ENCODE measurements at places on chromosomes 2 and 18.

DNA sequence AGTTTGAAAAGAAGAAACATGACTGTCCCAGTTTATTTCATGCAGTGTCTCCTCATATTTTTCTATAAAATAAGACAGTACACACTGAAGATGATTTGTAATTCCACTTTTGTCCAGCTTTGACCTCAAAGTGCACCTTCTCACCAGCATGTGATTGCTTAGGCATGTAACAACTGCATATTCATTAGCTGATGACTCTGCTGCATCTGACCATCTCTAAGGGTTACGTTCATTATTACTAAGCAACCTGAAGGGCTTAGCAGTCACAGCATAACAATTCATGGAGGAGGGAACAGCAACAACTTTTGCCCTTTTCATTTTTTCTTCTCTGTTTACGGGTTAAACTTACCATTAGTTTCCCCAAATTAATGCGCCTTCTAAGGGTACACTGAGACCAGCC lies 330.6 kb upstream of the PIK3C3 start:
- DNase-seq, result no peak

GRCh38 chr18:28080876-28081300 lies 96.0 kb downstream of the CDH2 start:
- no peak for DNase-seq

- DNase-seq, result no peak
Observed at GRCh38 chr2:162070228-162070936, 3.6 kb downstream of the DPP4 start.

DNA sequence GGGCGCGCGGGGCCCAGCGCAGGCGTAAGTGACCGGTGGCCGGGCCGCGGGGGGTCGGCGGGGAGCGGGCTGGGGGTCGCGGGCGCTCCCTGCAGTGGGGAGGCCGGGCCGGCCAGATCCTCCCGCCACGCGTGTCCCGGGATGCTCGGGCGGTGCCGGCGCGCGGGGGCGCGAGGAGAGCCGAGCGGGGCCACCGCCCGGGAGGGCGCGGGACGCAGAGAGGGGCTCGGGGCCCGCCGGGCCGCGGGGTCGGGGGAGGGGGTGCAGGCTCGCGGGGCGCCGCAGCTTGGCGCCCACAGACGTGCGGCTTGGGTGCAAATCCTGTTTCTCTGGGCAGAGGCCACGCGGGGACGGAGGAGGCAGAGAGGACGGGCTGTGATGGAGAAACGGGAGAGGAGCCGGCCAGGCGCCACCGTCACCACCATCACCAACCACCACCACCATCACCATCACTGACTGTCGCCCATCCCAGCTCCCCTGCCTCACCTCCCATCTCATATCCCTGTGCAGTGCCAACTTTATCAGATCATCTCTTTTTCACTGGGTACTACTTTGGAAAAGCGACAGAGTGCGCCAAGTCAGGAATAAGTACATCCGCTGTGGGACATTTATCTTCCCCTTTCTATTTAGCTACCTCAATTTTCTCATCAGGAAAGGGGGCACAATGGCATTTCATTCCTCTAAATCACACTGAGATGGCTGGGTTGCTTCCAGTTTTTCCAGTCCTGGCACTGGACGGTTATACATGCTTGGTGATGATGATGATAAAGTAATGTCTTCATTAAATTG lies 97.2 kb upstream of the GPR45 start:
- DNase-seq, result no peak

DNA sequence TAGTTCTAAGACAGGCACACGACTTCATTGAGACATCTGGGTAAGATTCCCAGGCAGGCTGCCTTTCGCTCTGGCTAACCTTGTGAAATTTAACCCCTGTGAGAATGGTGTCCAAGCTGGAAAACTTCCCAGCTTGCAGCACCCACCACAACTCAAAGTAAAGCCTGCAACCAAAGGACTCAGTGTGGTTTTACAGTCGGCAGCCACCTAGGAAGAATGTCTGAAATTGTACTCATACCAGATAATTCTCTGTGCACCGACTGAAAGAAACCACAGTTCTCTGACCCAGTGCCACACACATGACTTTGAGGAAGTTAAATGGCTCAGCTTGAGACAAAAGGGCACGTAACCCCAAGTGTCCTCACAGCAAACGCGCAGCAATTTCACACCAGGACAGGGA lies 125.7 kb downstream of the RBMS1 start:
- no peak for DNase-seq

- no peak for DNase-seq
Observed at GRCh38 chr2:49988276-49988675, 834.0 kb upstream of the FSHR start.

DNA sequence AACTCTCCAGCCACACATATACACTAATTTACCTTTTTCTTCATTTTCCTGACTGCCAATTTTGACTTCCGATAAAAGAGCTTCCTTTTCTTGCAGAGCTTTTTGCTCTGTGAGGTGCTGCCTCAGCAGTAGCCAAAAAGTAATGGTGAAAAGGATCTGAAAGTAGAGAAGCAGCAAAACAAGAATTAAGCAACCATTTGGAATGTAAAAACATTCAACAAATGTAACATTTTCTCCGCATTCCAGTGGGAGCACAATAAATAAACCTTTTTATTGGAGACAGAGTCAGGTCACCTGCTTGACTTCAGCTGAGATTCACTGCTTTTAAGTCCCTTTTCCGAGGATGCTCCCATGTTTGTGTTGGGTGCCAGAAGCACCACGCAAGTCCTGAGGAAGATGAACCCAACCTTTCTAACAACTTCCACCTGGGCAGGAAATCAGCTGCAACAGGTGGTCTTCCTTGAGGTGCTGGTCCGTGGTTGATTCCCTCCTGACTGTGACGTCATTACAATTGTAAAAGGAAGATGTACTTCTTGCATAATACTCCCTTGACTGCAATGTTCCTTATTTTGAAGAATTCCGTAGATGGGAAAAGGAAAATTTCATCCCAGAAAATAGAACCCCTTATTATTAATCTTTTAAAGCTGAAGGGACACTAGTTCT lies 265.5 kb downstream of the NAPG start:
- no peak for DNase-seq

DNA sequence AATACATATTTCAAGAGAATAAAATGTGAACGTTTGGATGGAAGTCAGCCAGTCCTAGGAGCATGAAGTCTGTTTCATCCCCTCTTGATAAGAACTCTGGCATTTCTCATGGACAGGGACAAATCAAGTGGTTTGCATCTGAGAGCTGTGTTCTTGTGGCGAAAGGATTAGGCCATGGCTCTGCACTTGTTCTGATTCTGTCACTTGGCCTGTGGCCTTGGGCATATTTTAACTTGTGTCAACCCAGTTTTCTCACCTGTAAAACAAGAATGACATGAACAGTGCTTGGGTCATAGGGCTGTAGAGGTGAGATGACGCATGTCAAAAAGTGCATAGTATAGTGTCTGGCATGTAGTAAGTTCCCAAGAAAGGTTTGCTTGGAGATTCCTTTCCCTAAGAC lies 125.8 kb downstream of the MGAT5 start:
- no peak for DNase-seq

DNA sequence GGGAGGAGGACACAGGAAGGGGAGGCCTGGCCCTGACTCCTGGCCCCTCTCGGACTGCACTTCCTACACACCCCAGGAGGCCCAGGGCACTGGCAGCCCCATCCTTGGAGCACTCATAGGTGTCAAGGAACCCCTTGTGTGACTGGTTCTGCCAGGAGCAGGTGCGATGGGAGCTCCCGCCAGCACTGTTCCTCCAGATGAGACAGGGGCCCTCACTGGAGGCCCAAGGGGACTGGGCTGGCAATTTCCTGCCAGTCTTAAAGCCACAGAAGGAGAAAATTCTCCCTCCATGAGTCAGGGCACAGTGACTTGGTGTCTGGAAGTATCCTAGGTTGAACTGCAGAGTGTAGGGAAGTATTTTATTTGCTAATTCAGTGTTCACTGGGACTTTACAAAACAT lies 42.8 kb upstream of the MAL start:
- peak; percentile 22 for DNase-seq
